ENCODE measurements at places on chromosomes 2 and 18. TPM values are rescaled to one million over a fixed set of nuclear protein-coding genes. Genes with fewer than 3 reads are reported as not detected.
A peak's percentile ranks its signal among the peaks of the same experiment; 100 is the strongest.

Gene ASB3
- total RNA-seq, result 11.4 TPM

Gene NEB
- 30.5 TPM for total RNA-seq

Gene CENPA
- 2.5 TPM for total RNA-seq

Gene ASB18
- total RNA-seq, result 11.3 TPM

Gene UGT1A5
- total RNA-seq, result not detected

Gene PPP3R1
- 34.6 TPM for total RNA-seq

- DNase-seq, result no peak
Measured at GRCh38 chr2:1557467-1557820, 144.2 kb downstream of the TPO start.

GRCh38 chr2:12287220-12287751 lies 429.4 kb upstream of the TRIB2 start:
- peak; percentile 20 for DNase-seq

DNA sequence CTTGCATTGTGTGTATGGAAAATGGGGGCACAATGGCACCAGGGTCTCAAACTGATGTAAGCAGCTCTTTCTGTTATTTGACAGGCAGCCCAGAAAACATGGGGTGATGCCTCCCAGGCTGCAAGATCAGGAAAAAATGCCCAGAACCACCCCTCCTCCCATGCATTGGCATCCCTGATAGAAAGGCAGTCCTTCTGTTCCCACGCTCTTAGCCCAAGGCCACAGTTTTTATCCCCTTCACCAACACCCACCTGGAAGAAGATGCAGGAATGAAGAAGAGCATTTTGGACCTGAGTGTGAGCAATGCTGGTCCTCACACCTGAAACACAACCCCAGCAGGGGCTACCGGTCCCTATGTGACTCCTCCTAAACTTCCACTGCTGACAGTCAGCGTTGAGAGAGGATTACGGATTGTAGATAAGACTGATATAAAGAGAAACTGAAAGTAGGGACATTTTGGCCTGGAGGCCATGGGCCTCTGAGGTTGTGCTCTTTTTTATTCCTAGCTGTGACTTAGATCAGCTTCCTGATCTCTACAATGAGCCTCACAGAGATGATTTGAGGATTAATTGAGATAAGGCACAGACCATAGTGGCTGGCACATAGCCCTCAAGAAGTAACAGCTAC lies 386.0 kb upstream of the ATP5MC3 start:
- no peak for DNase-seq

- no peak for DNase-seq
Measured at GRCh38 chr2:36539631-36540030, 58.3 kb downstream of the FEZ2 start.

DNA sequence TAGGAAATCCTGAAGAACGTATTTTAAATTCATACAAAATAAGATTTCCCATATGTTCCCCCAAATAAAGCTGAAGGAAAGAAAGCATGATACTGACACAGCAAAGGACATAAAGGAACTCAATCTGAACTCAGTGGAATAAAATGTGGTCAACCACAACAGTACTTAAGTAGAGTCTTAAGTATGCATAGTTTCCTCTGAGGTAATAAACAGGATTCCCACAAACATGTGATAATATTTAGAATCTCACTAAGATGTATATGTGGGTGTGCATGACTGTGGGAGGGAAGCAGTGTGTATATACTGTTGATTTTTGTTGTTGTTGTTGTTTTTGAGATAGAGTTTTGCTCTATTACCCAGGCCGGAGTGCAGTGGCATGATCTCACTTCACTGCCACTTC lies 69.3 kb downstream of the NOL10 start:
- DNase-seq, result no peak

DNA sequence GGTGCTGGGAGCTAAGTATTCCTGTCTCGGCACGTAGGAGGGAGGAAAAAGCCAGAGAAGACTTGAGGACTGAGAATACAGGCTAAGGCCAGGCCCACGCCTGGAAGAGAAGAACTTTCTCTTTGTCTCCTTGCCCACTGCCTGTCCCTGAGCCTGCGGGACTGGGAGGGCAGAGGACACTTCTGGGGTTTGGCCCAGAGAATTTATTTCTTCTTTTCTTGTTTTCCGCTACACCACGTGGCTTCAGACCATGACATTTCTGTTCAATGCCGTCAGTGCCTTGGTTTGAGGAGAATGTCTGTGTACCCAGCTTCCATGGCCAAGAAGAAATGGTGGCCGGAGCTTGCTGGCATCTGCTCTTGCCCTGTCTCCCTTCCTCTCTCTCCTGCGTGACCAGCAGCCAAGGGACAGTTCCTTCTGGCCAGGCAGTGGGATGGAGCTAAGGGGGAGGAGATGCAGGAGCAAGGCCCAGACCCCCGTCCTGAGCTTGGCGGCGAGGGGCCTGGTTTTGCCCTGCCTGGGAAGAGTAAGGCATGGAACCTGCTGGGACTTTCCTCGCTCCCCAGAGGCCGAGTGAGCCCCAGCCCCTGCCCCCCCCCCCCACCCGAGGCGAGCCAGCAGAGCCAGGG lies 140.3 kb downstream of the KLHL29 start:
- no peak for DNase-seq

All from left ventricle myocardium inferior (tissue), 1 donor.